Karpas-422 (cell line): ENCODE measurements at places on chromosomes 5 and 9. TPM values are rescaled to one million over a fixed set of nuclear protein-coding genes. Genes with fewer than 3 reads are reported as not detected.

The PLPP7 gene
- not detected in 2 replicates for total RNA-seq

The HCN1 gene
- not detected in 2 replicates for total RNA-seq

The TMEM203 gene
- 30.6 and 39.8 TPM in 2 replicates for total RNA-seq

The DAB2 gene
- not detected in 2 replicates for total RNA-seq

The STXBP1 gene
- 3.1 and 3.6 TPM in 2 replicates for total RNA-seq

The AGGF1 gene
- total RNA-seq: 25.9 and 31.1 TPM in 2 replicates

The TAF11L10 gene
- total RNA-seq: not detected in 2 replicates

The SLC6A18 gene
- not detected in 2 replicates for total RNA-seq

The TRIM7 gene
- 2.0 TPM in 1 of 2 replicates, not detected in the other for total RNA-seq

The AK8 gene
- 1.3 TPM in 1 of 2 replicates, not detected in the other for total RNA-seq

The IRX4 gene
- not detected in 2 replicates for total RNA-seq

The SHOC1 gene
- total RNA-seq: not detected in 2 replicates

The PCDHGA4 gene
- total RNA-seq: 11.1 and 13.5 TPM in 2 replicates

The ZNF366 gene
- not detected in 2 replicates for total RNA-seq

The MSANTD3 gene
- total RNA-seq: 36.4 and 41.3 TPM in 2 replicates
